Fibroblast of mammary gland (primary cell): ENCODE measurements at places on chromosomes 11 and 22.

- no peak for DNase-seq
These were observed 103.9 kb downstream of the ARL14EP start for GRCh38 chr11:30426781-30427180.

- DNase-seq, result no peak
These were observed 128.4 kb downstream of the FAM76B start for GRCh38 chr11:95661162-95661561.

DNA sequence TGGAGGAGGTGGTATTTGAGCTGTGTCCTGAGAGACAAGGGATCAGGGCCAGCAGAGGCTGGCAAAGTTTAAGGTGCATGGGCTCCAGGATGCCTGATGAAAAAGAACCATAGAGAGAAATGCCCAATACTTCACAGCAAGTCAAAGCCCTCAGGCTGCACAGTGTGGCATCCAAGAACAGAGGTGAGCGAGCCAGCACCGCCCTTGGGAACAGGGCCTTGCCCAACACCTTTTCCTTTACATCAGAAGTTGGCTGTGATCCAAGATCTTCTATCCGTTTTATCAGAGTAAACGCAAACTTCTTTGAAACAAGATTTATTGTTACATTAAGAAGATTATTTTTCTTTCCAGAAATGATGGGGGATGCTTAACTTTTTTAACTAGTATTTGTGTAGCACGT lies 1.4 kb downstream of the B3GNT6 start:
- DNase-seq, result no peak

DNA sequence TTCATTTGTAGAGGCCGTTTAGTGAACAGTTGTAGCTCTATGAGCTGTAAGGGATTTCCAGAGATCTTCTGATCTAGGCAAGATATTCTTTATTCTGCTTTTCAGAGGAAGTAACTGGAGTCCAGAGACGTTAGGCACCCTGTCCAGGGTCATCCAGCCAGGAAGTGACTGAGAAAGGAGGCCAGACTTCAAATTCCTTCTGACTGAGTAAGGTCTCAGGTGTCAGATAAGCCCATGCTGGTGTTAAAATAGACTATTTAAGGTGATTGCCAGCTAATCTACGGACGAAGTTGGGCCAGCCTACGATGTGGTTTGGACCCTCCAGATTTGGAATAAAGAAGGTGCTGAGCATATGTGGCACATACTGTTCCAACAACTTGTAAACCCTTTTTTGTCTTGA lies 54.6 kb downstream of the GRIK4 start:
- no peak for DNase-seq

DNA sequence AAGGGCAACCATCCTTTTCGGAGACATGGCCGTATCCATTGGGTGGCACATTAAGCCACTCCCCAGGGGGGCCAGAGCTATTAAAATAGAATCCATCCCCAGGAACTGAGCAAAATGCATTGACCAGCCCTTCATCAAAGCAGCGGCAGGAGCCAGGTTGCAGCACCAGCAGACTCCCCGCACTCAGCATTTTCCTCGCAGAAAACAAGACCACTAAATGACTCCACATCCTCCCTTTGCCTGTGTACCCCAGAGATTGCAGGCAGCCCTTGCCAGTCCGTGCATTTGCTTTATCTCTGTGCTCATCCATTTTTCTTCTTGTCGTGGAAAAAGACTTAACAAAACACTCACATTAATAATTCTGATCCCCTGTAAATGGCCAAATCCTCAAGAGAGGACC lies 144.4 kb upstream of the LARGE1 start:
- DNase-seq, result no peak

DNA sequence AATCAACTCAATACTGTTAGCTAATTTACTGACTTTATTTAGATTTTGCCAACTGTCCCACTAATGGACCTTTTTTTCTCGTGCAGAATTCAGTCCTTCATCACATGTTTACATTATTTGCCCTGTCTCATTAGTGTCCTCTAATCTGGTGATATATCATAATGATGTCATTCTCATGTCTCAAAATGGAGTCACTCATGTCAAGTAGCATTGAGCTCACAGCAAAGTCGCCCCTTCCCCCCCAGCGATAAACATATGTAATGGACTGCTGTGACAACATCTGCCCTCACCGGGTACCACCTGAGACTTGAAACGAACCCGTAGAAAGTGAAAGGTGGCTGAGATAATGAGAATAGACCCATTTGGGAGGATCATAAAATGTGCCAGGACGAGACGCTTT lies 37.6 kb downstream of the HIPK3 start:
- DNase-seq, result no peak

- peak; percentile 3 for DNase-seq
These were observed 27.7 kb downstream of the LRP4 start for GRCh38 chr11:46890665-46891064.

DNA sequence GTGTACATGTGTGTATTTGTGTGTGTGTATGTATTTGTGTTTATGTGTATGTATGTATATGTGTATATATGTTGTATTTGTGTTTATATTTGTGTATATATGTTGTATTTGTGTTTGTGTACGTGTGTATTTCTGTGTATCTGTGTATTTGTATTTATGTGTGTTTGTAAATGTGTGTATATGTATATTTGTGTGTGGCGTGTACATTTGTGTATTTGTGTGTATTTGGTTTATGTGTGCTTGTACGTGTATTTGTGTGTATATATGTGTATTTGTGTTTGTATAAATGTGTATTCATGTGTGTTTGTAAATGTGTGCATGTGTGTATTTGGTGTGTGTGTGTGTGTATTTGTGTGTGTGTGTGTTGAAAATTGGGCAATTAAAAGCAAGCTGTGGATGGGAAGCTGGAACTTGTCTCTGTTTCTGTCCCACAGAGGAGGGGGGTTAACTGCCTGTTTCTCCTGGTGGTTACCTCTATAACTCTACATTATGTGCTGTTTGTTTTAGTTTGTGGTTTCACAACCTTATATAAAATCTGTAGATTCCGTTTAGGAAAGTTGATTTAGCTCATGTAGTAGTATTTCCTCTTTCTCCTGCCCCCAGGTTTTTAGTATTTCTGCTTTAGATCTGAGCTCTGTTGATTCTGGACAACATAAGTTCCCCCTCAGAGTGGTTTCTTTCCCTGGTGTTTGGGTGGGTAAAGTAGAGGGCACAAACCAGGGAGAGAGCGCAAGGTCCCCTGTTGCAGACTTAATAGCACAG lies 28.9 kb downstream of the AP2A2 start:
- DNase-seq, result no peak

DNA sequence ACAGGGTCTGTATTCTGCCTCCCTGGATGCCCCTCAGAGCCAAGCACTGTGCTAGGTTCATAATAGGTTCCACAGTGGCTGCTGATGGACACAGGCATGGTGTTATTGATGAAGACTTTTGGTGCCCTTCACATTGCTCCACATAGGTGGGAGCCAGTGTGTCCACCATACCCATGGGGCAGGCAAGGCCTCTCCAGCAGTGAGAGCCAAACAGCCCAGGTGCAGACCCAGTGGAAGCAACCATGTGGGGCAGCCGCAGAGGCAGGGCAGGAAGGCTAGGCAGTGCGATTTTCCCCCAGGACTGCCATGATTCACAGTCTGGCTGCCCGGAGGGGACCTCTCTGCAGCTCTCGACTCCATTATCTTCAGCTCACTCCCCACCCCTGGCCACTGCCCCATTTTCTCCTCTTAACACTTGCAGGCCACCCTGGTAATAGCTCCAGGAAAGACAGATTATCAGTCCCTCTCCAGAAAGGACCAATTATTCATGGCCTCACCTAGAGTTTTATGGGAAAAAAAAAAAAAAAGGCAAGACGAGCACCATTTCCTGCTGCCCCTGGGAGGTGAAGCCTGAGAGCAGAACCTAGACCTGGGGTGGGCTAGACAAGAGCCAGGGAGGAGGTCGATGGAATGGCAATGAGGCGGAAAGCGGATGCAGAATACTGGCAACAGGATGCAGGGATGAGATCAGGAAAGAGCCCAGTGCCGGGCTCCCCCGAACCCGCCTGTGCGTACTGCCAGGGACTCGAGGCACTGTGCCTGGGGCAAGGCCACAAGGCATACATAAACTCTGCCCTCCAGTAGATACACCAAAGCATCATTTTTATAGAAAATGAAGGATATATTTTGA lies 343.0 kb upstream of the NCAM1 start:
- DNase-seq, result no peak

GRCh38 chr11:72736452-72737069 lies 15.6 kb downstream of the ARAP1 start:
- DNase-seq, result peak; percentile 70

- no peak for DNase-seq
These were observed 18.2 kb upstream of the CLPB start for GRCh38 chr11:72452495-72452894.
